ENCODE measurements at places on chromosomes 2 and 18.

DNA sequence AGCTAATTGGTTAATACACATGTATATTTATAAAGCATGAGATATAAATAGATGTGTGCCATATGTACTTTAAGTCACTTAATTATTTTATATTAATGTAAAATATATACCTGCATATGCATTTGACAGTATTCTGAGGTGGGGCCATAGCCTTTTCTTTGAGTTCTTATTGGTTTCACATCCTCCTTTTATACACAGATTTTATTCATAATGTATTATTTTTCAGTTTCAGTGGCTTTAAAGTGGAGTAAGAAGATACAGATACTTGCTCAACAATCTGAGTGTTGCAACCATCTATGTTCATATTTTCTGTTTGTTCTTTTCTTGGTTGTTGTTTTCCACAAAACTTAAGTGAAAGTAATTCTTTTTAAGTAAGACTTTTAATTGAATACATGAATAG is 436.5 kb downstream of the RND3 start:
- no peak for DNase-seq

GRCh38 chr18:42614619-42615293 is 500.7 kb downstream of the RIT2 start:
- DNase-seq: no peak

DNA sequence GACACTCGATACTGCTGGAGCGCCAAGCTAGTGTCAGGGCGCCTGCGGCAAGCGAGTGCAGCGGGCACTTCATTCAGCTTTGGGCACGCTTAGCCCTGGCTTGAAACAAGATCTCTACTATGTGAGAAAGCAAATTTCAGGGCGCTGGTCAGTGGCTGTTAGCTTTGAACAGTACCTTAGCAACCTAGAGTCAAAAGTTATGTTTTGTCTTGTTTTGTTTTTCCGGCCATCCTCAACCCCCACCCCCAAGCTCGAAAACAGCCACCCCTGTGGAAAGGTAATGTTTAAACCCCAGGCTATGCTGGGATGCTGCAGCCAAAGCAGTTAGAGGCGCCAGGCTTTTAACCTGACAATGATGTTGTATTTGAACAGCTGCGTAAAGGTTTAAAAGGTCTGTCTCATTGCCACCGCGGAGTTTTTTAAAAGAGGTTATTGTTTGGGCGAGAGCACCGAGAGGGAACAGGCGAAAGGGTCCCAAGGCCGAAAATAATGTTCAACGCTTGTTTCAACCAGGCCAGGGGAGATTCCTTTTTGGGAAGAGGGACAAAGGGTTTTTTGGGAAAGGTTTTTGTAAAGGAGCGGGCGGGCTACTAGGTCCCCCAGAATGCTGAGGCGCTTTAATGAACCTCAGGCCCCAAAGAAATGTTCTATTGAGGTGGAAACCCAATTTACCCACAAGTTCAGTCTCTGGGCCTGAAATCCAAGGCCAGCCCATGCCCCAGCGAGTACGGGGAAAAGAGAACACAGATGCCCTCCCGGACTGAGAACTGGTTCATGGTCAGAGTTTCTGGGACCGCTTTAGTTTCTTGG is 2.3 kb upstream of the HOXD10 start:
- DNase-seq: no peak

DNA sequence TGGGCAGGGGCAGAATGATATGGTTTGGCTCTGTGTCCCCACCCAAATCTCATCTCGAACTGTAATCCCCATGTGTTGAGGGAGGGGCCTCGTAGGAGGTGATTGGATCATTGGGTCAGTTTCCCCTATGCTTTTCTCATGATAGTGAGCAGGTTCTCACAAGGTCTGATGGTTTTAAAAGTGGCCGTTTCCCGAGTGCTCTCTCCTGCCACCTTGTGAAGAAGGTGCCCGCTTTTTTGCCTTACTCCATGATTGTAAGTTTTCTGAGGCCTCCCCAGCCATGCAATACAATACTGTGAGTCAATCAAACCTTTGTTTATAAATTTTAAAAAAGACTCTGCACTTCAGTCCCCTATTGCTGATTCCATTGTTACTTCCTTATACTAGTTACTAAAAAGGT is 82.9 kb upstream of the CDKL4 start:
- no peak for DNase-seq

Data from activated gamma-delta T cell (primary cell).